Heart left ventricle (tissue), 16 donors: ENCODE measurements at places on chromosomes 11 and 22. TPM values are rescaled to one million over a fixed set of nuclear protein-coding genes. Genes with fewer than 3 reads are reported as not detected.

DNA sequence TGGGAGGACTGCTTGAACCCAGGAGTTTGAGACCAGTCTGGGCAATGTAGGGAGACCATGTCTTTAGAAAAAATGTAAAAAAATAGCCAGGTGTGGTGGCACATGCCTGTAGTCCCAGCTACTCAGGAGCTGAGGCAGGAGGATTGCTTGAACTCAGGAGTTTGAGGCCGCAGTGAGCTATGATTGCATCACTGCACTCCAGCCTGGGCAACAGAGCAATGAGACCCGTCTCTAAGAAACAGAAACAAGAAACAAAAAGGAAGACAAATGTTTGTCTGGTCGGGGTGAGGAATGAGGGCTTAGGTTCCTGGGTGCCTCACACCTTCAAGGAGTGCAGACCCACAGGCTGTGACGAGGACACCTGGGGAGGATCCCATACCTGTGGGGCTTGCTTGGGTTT lies 191.9 kb downstream of the CEP164 start:
- no peak for DNase-seq

GRCh38 chr11:86923999-86924766 lies 31.0 kb downstream of the FZD4 start:
- no peak for DNase-seq

DNA sequence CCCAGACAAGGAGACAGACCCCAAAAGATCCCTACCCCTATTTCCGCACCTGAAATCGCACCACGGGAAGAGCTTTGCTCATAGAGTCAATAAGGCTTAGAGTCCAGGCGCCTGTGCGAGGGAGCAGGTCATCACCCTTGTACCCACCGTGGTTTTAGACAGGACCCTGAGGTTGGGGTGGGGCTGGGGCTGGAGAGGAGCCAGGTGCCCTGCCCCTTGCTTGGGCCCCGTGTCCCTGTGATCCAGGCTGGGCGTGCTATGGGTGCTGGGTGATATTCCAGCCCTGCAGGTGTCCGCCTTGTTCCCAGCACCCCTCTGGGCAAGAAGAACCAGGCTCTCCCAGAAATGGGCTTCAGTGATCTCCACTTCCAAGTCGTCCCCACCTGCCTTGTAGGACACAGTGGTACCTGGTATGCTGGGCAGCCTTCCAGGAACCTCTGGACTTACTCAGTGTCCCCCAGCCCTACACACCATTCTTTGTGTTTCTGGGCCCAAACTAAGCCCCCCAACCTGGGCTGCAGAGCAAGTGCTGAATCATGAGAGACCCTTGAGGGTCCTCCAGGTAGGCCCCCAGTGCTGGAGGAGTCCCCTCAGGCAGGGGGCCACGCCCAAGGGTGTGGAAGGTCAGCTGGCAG lies 4.5 kb downstream of the CD81 start:
- DNase-seq = no peak

DNA sequence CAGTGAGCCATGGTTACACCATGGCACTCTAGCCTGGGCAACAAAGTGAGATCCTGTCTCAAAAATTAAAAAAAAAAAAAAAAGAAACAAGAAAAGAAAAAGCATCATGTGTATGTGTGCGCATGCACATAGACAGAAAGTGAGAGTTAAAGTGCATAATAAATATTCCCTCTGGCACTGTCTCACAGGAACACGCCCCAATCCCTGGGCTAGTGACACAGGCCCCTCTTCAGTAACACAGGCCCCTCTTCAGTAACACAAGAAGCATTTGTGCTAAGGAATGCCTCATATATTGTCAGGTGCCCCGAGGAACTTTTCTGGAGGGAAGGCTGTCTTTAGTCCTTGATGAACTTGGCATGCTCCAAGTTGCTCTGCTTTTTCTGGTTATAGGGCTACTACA lies 57.5 kb downstream of the RPL27A start:
- no peak for DNase-seq

Gene POLD4
- 36.0 TPM for total RNA-seq
